ENCODE measurements at places on chromosomes 2 and 18. TPM values are rescaled to one million over a fixed set of nuclear protein-coding genes. Genes with fewer than 3 reads are reported as not detected.

DNA sequence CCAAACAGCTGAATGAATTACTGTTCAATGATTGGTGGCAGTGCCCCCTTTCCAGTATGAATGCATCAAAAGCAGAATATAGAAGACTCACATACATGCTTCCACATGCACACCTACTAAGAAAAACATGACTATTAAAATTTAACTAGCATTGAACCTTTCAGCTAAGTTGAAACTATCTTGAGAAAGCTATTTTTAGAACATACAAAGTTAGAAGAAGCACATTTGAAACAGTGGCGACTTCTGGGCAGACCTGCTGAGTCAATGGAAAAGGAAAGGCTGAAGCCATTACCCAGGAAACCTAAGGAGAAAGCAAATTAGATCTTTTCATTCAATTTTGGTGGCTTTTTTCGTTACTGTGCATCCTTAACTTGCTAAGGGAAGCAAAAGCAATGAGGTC, 55.9 kb downstream of the PLA2R1 start:
- DNase-seq = no peak

- DNase-seq = no peak
Measured at GRCh38 chr2:232815569-232815968, 39.2 kb upstream of the KCNJ13 start.

CDH7 gene
- total RNA-seq = 0.31 TPM

LHCGR gene
- total RNA-seq = not detected

DNA sequence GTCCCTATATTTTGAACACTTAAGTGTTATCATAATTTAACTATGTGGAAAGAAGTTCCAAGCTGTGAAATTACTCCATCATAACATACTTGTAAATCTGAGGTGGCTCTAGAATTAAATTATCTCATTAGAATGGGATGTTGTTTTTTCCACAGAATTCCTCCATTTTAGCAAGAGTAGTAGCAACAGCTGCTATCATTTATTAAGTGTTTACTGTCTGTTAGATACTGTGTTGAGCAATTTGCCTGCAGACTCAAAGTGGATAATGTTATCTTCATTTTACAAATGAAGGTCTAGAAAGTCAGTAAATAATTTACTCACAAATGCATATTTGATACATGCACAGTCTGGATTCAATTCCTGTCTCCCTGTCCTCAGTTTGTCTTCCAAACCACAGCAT, 504.8 kb upstream of the NRP2 start:
- no peak for DNase-seq

DNA sequence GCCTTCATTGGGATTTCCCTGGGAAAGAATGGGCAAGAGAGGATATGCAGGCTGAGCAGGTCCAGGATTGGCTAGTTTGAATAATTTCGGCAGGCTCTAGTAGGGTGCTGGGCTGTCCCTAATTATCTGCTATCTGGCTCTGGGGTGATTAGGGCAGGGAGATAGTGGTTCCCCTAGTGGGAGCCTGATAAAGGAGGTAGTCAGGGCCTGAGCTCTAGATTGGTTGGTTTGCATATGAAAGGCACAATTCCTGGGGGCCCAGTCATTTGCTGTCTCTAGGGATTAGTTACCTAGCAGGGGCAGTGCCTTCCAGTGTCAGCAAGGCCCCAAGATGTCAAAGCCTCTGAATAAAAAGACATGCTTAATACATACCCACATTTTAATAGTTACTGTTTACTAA, 690.1 kb upstream of the KLHL29 start:
- DNase-seq = no peak

ARHGEF33 gene
- not detected for total RNA-seq

Measured in HT-29 (cell line).